ENCODE measurements at places on chromosomes 1 and 21. TPM values are rescaled to one million over a fixed set of nuclear protein-coding genes. Genes with fewer than 3 reads are reported as not detected.

GRCh38 chr1:180949616-180950000, 36.9 kb downstream of the KIAA1614 start:
- H3K27me3 ChIP-seq, result no peaks in the 10 kb centered on the region
- DNase-seq, result no peak
- H3K27ac ChIP-seq, result peak overlapping the region; percentile 6

DNA sequence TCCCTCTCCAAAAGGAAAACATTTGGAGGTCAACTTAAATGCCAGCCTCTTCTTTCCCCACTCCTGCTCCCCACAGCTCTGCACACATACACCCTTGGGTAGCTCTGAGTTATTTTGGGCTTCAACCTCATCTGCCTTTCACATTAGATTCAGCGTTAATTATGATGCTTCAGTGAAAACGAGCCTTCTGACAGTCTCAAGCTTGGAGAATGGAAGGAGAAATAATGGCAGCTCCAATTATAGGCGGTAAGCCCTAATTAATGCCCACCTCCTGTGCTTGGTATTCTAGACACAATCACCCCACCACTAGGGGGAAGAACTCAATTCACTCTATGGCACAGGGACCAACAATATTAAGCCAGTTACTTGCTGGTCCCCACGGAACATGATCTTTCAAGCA, 397.9 kb downstream of the BRINP2 start:
- no peak for DNase-seq
- H3K4me3 ChIP-seq, result no peak overlapping the region
- H3K36me3 ChIP-seq, result no peaks in the 10 kb centered on the region

BATF3 gene
- not detected for total RNA-seq

- H3K27ac ChIP-seq, result no peak overlapping the region
- no peak overlapping the region for H3K4me3 ChIP-seq
- no peaks in the 10 kb centered on the region for H3K36me3 ChIP-seq
- DNase-seq, result no peak
Measured at GRCh38 chr1:240906477-240906876, 294.5 kb upstream of the GREM2 start.

SMPDL3B gene
- total RNA-seq, result not detected

GRCh38 chr1:191453487-191453886, 704.8 kb upstream of the RGS18 start:
- no peak for DNase-seq
- H3K27ac ChIP-seq, result no peak overlapping the region
- H3K4me1 ChIP-seq, result no peaks in the 10 kb centered on the region
- no peaks in the 10 kb centered on the region for H3K27me3 ChIP-seq

- H3K27ac ChIP-seq, result no peak overlapping the region
- H3K4me1 ChIP-seq, result no peaks in the 10 kb centered on the region
- H3K27me3 ChIP-seq, result no peaks in the 10 kb centered on the region
- peaks cover 5% of the 10 kb centered on the region for H3K36me3 ChIP-seq
- DNase-seq, result no peak
Measured at GRCh38 chr1:209172286-209172685, 411.2 kb upstream of the CAMK1G start.

PADI2 gene
- total RNA-seq, result 0.16 TPM

GRCh38 chr1:244180256-244180655, 129.2 kb downstream of the ZBTB18 start:
- DNase-seq, result no peak
- no peaks in the 10 kb centered on the region for H3K36me3 ChIP-seq
- H3K27ac ChIP-seq, result no peak overlapping the region
- H3K4me1 ChIP-seq, result peaks cover 9% of the 10 kb centered on the region
- no peak overlapping the region for H3K4me3 ChIP-seq

SLC30A10 gene
- 0.63 TPM for total RNA-seq

DYRK3 gene
- total RNA-seq, result 12.5 TPM

Data from neural crest cell (in vitro differentiated cells).